ENCODE measurements at places on chromosomes 16 and 17.

- DNase-seq: no peak
These were observed 33.5 kb downstream of the TMEM186 start for GRCh38 chr16:8763899-8764298.

DNA sequence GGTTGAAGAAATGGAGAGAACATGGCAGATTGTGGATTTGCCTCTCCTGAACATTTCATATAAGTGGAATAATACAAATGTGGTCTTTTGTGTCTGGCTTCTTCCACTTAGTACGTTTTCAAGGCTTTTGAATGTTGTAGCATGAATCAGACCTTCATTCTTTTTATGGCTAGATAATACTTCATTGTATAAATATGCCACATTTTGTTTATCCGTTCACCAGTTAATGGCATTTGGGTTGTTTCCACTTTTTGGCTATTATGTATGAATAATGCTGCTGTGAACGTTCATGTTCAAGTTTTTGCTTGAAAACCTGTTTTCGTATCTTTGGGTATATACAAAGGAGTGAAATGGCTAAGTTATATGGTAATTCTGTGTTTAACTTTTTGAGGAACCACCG, 130.4 kb downstream of the TANC2 start:
- DNase-seq: no peak

DNA sequence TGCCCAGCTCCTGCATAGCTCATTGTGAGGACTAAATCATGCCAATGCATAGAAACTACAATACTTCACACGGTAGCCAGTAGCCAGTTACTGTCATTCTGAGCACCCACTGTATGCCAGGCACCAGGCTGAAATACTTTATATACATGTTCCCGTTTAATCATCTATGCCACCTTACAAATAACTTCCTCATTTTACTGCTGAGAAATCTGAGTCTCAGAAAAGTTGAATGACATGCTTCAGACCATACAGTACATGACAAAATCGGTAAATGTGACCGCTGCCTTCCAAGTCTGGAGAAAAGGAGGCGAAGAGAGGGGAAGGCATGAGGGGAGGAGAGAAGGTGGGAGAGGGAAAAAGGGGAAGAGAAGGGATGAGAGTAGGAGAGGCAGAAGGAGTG, 9.2 kb upstream of the TLCD3B start:
- DNase-seq: no peak

- DNase-seq: no peak
These were observed 551.4 kb upstream of the ZFHX3 start for GRCh38 chr16:73599351-73599750.

- DNase-seq: no peak
These were observed at the start of gene TMEM238L for GRCh38 chr17:10803830-10804475. Gene TMEM238L (minus strand): TSS chr17:10804099. CDS start chr17:10803963, 136 bp downstream.

- DNase-seq: no peak
These were observed 329 bp downstream of the SMARCD2 start for GRCh38 chr17:63842173-63842539.

GRCh38 chr16:87724490-87725291, 41.1 kb downstream of the KLHDC4 start:
- DNase-seq: no peak

DNA sequence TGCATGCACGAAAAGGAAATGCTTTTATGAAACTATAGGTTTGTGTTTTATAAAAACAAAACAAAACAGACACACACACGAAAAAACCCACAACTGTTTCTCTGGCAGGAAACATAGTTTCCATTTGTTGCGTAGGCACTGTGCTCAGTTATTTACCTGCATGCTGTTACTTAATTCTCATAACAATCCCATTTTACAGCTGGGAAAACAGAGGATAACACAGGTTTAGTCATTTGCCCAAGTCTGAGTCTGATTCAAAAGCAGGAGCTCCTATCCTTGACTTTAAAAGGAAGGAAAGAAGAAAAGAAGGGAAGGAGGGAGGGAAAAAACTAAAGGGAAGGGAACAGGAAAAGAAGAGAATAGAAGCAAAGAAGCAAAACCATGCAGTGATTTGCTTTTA, 117.4 kb downstream of the DNAH3 start:
- no peak for DNase-seq

GRCh38 chr16:57283214-57283958, 1.1 kb downstream of the PLLP start:
- no peak for DNase-seq

DNA sequence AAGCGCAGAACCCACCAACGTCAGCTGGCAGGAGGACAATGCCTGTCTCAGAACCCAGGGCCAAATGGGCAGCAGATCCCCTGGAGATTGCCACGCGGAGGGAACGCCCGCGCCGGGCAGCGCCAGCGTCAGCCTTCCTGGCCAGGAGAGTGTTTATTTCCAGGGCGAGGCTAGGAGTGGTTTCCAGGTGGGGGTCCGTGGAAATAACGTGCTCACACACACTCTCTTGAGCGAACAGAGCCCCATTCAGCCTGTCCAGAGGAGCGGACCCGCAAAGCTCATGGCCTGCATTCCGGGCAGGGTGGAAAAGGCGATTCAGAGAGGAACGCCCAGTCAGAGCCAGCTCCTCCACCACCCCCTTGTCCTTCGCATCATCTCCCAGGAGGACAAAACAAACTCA, 40.3 kb downstream of the SDK2 start:
- DNase-seq: no peak

- DNase-seq: no peak
These were observed 28.7 kb upstream of the FASN start for GRCh38 chr17:82126556-82127314.

- no peak for DNase-seq
These were observed 94.4 kb upstream of the CIBAR2 start for GRCh38 chr16:85206472-85207356.

- DNase-seq: no peak
These were observed 2.0 kb downstream of the RRAD start for GRCh38 chr16:66923247-66923731.

DNA sequence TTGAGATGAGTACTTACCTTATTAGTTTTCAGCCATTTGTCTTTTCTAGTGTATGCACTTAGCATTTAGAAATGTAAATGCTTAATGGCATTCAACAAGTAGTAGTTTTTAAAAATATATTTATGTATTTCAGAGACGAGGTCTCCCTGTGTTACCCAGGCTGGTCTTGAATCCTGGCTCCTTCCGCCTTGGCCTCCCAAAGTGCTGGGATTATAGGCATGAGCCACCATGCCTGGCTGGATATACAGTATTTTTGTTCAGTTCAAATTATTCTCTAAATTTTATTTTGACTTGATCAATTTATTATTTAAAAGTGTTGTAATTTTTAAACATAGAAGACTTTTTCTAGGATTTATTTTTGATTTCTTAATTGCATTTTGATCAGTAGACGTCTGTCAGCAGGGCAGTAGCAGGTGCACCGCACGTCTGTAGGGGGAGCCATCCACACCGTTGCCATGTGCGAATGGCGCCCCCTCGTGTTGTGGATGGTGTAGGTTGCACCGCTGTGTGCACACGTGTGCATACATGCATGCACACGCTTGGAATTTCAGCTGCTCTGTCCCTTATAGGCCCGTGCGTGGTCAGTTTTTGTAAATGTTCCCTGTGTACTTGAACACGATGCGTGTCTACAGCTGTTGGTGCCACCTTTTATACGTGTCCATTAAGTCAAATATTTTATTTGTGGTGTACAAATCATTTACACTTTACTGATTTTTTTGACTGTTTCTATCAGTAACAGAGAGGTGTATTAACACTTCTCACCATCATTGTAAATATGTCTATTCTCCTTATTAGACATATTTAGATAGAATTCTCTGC, 30.6 kb downstream of the RPTOR start:
- peak; percentile 53 for DNase-seq

GRCh38 chr16:24013054-24013636, 177.4 kb downstream of the PRKCB start:
- DNase-seq: no peak

DNA sequence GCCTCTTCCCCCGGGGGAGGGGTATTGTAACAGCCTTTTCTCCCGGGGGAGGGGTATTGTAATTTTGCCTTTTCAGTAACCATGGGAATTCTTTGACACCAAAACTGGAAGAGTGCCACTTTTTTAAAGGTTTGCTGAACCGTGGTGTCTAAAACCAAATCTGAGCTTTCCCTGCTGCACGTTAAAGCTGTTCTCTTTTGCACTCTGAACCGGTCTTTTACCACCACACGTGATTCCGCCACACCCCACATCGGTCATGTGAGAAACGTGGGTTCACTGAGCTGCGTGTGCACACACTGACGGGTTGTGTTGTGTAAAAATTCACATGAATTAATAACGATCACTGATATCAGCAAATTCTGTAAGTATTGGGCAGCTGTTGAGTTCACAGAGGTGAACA, 9.2 kb upstream of the ACSF3 start:
- no peak for DNase-seq

DNA sequence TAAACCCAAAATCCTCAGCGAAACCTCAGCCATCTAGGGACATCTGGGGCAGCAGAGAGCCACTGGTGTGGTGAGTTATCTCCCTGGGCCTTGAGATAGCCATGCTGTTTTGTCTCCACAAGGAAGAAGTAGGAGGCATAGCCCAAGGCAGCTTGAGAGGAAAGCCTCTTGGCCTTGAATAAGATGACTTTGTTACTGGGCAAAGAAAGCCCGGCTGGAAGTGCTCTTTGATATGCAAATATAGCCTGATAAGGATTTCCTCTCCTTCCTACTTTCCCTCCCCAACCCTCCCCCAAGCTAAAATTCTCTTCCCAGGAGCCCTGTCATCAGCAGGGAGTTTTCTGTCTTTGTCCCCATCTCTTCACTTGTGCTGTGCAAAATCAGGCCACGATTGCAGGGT, 694.4 kb downstream of the MAF start:
- DNase-seq: no peak

DNA sequence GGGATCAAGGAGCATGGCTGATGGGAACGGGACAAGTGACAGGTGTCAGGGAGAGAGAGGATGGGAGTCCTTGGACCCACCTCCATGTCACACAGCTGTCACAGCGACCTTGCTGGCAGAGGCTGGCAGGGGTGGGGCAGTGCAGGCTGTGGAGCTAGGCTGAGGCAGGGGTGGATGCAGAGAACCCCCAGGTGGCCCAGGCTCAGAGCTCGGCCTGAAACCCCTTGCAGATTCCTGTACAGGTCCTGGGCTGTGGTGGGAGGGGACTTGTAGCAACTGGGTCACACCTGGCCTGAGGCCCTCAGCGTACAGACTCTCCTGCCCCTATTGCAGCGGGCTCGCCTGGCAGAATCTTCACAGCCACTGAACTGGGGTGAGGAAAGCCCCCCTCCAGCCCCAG, 174.1 kb downstream of the NTN1 start:
- DNase-seq: no peak

- DNase-seq: no peak
These were observed at the start of gene OR1F1 for GRCh38 chr16:3187798-3188674. Gene OR1F1 (plus strand): TSS chr16:3188204.

DNA sequence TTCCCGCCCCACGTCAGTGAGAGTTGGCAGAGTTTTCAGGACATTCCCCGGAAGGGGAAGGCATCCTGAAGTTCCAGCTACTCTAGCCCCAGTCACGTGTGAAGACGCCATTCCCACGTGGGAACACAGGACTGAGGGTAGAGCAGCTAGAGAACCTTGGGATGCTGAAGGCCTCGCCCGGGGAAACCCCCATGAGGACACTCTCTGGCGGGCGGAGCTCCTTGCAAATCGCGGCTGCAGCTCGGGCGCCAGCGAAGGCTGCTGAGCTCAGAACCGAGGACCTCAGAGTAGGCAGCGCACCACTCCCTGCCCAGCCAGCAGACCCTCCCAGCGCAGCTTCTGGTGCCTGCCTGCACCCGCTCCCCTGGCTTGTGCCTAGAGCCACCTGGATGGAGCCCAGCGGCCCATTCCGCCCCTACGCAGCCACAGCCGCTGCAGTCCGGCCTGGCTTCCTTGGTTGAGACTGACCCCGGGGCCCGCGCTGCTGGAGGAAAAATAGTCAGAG, 51.9 kb downstream of the SHCBP1 start:
- no peak for DNase-seq

- no peak for DNase-seq
These were observed 8.5 kb downstream of the KRT37 start for GRCh38 chr17:41415833-41416335.

GRCh38 chr16:183005-183404, 2.7 kb downstream of the HBQ1 start:
- no peak for DNase-seq

DNA sequence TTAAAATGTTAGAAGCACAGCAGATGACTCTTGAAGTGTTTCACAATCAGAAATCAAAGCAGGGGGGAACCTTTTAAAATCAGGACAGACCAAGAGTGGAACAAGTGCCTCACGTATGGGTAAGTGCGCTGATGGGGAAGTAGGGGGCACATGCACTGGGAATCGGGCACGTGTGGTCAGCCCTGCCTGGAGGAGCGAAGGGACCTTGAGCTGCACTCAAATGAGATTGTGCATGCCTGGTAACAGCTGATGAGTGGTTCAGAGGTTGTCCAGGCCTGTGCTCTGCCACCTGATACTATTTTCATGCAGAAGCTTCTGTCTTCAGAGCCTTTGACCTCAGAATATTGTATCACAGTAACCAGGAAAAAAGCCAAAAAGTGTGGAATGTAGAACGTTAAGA, 13.7 kb upstream of the XYLT2 start:
- no peak for DNase-seq

- DNase-seq: no peak
These were observed 16.7 kb upstream of the JPH3 start for GRCh38 chr16:87585442-87586200.

DNA sequence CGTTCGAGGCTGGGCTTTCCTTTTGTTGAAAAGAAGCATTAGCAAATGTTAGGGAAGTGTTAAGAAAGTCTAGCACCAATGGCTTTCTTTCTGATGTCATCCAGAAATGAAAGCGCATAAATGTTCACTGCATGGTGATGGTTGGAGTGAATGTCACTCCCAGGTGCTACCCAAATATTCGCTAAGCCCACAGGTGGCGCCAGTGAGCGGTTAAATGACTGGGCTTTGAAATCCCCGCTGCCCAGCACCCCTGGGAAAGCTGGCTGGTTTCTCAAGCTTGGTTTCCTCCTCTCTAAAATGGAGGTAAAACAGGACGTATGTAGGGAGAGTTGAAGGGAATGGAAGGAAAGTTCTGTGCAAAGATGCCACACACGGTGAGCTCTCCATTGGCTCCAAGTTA, 104.4 kb downstream of the IRX5 start:
- DNase-seq: no peak

DNA sequence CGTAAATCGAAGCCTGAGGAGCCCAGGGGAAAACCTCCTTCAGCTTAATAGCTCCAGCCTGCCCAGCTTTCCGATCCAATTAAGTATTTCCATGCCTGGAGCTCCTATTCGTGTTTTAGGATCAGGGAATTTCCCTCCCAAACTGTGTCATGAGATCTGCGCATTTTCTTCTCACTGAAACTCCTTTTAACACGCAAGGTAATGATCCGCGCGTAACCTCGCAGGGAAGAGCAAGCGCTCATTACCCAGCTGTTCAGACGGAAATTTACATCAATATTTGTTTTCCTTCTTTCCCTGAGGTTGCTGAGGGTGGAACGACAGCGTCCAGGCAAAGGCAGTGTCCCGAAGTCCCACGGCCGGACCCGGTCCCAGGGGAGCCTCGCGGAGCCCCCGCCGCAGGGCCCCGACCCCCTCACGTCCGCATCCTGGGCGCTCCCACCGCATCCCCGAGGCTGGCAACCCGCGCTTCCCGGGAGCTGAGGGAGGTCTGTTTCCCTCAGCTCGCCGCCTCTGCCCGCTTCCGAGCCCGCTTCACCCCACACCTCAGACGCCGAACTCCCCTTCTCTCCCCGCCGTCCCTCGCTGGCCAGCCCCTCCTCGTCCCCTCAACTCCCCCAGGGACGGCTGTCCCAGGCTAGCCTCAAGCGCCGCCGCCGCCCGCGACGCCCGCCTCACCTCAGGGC, 415 bp downstream of the ABCA5 start:
- no peak for DNase-seq

Data from epithelial cell of prostate (primary cell).